ENCODE measurements at places on chromosomes 11 and 22. TPM values are rescaled to one million over a fixed set of nuclear protein-coding genes. Genes with fewer than 3 reads are reported as not detected.

The AMPD3 gene
- total RNA-seq = 3.4 TPM

The NNMT gene
- 346 TPM for total RNA-seq

The MMP8 gene
- total RNA-seq = not detected

The RCOR2 gene
- 0.21 TPM for total RNA-seq

The PLA2G3 gene
- total RNA-seq = 0.07 TPM

The TMPRSS6 gene
- not detected for total RNA-seq

The SLC7A4 gene
- not detected for total RNA-seq

The CATSPERZ gene
- total RNA-seq = not detected

The KRTAP5-2 gene
- total RNA-seq = not detected

The BBOX1 gene
- total RNA-seq = not detected

The SNX32 gene
- 0.79 TPM for total RNA-seq

The EMSY gene
- 12.3 TPM for total RNA-seq

The CARD10 gene
- 39.7 TPM for total RNA-seq

GRCh38 chr11:15418921-15419320, 304.2 kb downstream of the INSC start:
- no peak for DNase-seq

GRCh38 chr22:50583294-50583861, 729 bp upstream of the CHKB start:
- no peak for DNase-seq

- no peak for DNase-seq
Observed at GRCh38 chr11:115463606-115464005, 40.6 kb downstream of the CADM1 start.

DNA sequence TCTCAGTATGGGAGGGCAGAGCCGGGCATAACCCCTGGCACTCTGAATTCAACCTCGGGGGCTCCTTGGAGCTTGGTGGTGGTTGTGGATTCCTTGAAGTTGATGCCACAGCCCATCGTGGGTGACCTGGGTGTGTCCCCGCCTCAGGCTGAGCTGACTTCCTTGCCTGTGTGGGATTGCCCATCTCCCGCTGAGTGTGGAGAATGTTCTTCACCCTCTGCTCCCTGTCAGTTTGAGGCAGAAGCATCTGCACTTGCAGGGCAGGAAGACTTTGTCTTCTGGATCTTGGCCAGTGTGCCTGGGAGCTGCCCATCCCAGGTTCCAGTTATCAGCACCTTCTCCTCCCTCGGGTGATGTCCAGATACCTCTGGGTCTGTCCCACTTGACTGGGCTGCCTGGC, 25.3 kb downstream of the CD82 start:
- DNase-seq = no peak

DNA sequence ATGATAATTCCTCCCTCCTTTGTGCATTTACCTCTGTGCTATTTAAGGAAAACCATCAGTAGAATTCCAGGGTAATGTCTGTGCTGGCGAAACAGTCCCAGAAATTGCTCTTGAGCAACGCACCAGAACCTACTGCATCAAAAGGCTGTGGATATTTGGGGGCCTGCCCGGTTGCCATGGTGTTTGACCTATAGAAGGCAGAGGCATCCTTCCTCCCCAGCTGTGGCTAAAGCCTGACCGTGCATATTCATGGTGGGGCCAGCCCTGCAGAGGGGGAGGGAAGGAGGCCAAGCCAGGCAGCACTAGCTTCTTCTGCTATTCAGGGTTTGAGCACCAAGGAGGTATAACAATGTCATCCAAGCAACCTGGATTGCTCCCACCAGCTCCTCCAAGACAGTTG, 215.0 kb upstream of the E2F8 start:
- DNase-seq = no peak

DNA sequence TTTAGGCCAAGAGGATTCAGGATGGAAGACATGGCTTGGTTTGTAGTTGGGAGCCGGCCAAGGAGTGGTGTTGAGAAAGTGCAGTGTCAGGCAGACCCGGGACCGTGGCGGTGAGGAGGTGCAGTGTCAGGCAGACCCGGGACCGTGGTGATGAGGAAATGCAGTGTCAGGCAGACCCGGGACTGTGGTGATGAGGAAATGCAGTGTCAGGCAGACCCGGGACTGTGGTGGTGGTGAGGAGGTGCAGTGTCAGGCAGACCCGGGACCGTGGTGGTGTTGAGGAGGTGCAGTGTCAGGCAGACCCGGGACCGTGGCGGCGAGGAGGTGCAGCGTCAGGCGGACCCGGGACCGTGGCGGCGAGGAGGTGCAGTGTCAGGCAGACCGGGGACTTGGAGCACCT, 59.7 kb downstream of the LRP5 start:
- no peak for DNase-seq

- no peak for DNase-seq
Observed at GRCh38 chr11:47659276-47659675, 16.9 kb upstream of the MTCH2 start.

- no peak for DNase-seq
Observed at GRCh38 chr11:34488855-34489557, 24.6 kb downstream of the ELF5 start.

- DNase-seq = no peak
Observed at GRCh38 chr11:79493555-79494171, 52.8 kb upstream of the TENM4 start.

DNA sequence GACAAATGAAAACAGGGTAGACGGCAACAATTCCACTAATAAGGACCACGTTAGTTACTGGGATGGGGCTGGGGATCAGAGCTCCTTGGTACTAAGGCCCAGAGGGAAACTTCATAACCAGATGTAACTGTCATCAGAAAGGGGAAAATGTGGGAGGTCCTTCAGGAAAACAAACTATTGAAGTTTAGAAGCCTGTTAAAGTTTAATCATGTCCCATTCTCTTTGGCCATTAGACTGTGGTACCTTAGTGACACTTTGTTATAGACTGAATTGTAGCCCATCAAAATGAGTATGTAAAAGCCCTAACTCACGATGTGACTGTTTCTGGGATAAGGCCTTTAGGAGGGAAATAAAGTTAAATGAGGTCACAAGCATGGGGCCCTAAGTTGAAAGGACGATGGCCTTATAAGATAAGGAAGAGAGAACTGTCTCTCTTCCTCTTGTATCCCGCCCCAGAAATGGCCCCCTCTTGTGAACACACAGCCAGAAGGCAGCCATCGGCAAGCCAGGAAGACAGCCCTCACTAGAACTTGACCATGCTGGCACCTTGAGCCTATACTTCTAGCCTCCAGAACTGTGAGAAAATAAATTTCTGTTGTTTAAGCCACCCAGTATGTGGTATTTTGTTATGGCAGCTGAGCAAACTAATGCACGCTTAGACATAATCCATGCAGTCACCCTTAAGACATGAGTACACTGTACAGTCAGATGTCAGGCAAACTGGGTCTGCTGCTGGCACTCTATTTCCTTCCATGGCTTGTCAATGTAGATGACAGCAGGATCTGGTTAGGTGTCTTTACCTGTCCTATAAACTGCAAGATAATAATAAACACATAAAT, 26.9 kb upstream of the USP47 start:
- DNase-seq = no peak

- DNase-seq = no peak
Observed at GRCh38 chr22:29190918-29191317, 14.8 kb upstream of the EMID1 start.

- DNase-seq = no peak
Observed at GRCh38 chr11:34052608-34053160, 1.2 kb downstream of the CAPRIN1 start.

- DNase-seq = no peak
Observed at GRCh38 chr11:100546714-100547113, 140.4 kb upstream of the ARHGAP42 start.

GRCh38 chr11:1938343-1939005, 8.7 kb upstream of the MRPL23 start:
- no peak for DNase-seq

GRCh38 chr11:34356913-34357700, 703 bp downstream of the ABTB2 start:
- DNase-seq = no peak

GRCh38 chr11:93512073-93512475, 31.1 kb downstream of the SMCO4 start:
- no peak for DNase-seq
